G401 (cell line): ENCODE measurements at places on chromosomes 12 and 14. TPM values are rescaled to one million over a fixed set of nuclear protein-coding genes. Genes with fewer than 3 reads are reported as not detected.

Gene TAS2R9
- total RNA-seq, result not detected in 2 replicates

GRCh38 chr12:104707194-104707593, 250.4 kb downstream of the CHST11 start:
- no peak for DNase-seq

Gene JAG2
- total RNA-seq, result 8.6 and 17.2 TPM in 2 replicates

Gene OAS2
- not detected in 2 replicates for total RNA-seq

- DNase-seq, result no peak
These were observed 111.9 kb upstream of the DDHD1 start for GRCh38 chr14:53265025-53265424.

DNA sequence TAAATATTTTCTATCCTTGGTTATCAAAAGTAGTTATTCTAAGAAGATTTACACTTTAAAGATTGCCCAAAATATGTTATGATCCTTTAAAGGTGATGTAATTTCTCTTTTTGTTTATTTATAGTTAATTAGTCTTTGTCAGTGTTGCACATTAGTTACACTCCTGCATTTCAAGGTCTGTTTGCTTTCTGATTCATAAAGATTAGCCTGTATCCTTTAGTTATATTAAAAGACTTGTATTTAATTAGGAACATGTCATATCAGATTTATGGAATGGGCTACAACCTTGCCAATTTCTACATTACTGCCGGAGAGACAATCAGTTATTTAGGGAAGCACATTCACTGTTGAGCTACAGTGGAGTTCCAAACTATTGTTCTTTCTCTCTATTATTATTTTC, 3.5 kb downstream of the EPYC start:
- DNase-seq, result no peak

Gene SLCO1A2
- not detected in 2 replicates for total RNA-seq

Gene BBOF1
- 2.5 and 4.5 TPM in 2 replicates for total RNA-seq

DNA sequence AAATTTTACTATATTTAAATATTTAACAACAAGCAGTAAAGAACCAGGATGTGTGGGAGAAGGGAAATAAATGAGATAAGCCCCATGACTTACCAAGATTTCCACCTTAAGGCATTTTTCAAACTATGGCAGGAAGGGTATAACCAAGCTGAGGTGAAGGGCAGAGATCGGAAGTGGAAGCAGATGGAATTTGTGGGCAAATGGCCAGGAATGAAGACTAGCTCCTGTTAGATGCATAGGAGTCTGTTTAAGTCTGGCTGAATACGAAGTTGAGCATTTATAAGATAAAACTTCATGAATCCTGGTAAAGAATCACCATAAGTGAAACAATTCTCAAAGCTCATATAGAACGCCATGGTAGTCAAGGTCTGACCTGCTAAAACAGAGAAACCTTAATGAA, 163.5 kb downstream of the DIO2 start:
- peak; percentile 90 for DNase-seq

DNA sequence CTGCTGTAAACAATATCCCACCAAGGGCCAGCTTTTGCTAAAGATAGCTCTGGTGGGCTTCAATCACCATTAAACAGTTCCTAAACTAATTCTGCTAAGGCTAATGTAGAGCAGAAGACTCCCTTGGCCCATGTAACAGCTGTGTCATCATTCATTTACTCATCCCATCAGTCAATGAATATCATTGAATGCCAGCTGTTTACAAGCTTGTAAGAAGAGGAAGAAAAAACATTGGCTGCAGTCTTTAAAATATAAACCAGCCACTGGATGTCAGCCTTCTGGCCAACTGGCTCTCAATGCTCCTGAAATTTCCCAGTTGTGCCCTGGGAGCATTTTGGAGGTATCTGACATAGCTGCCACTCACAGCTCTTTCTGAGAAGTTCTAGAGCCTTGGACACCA, 18.0 kb upstream of the MAP3K9 start:
- no peak for DNase-seq

GRCh38 chr12:69698054-69698453, 1.0 kb downstream of the BEST3 start:
- no peak for DNase-seq

Gene DIO2
- not detected in 2 replicates for total RNA-seq

- DNase-seq, result peak; percentile 88
These were observed 334.0 kb downstream of the BTG1 start for GRCh38 chr12:91811481-91812287.

GRCh38 chr14:90398315-90398839, 1.5 kb downstream of the CALM1 start:
- peak; percentile 47 for DNase-seq

DNA sequence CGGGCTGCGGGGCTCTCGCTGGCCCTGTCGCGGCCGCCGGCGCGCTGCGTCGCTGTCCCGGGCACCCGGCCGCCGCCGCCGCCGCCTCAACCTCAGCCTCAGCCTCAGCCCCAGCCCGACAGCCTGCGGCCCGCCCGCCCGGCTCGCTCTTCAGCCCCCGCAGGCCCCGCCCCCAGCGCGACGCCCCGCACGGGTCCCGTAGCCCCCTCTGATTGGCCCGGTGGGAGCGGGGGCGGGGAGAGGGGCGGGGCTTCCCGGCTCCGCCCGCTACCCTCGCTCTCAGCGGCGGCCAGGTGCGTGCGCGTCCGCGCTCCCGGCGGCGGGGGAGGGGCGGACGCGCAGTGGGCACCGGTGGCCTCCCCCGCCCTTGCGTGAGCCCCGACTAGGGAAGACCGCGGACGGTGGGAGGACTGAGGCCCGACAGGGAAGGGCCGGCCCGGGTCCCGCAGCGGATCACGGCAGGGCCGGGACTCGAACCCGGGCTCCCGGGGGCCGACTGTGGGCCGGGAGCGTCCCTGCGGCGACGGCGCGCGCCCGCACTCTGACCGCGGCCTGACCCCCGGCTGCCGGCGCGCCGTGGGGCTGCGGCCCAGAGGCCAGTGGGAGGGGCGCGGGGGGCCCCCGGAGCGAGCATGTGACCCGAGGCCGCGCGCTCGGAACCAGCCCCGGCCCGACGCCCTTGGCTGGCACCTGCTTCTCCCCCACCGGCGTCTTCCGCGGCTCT, at the start of gene PPP1R13B:
PPP1R13B (minus strand) TSS at position 125 of the 724 bp plus-strand sequence. CDS start 268 bp downstream, outside the sequence.
- DNase-seq, result peak; percentile 94

- no peak for DNase-seq
These were observed 178.7 kb downstream of the GXYLT1 start for GRCh38 chr12:41966001-41966400.

- DNase-seq, result no peak
These were observed 126.1 kb downstream of the SPTSSA start for GRCh38 chr14:34335968-34336367.

DNA sequence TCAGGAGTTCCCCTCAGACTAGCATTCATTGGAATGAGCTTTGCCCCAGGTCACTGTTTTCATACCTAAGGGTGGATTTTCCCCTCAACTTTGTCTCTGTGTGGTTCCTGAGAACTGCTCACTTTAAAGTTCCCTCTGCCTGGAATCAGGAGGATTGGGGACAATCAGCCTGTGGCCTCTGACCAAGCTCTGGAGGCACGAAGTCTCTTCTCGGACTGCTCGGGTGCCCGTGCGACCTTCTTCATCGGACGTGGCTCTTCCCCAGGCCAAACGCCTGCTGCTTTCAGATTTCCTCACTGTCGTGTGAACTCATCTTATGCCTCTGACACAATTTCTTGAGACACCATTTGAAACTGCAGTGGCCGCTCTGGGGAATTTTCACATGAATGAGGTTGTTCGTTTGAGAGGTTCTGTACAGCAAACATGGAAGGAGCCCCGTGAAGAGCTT, 153.7 kb upstream of the PZP start:
- no peak for DNase-seq

GRCh38 chr14:72026536-72026935, 94.3 kb downstream of the RGS6 start:
- no peak for DNase-seq

Gene SLC38A2
- 191 and 254 TPM in 2 replicates for total RNA-seq

Gene PLCZ1
- total RNA-seq, result not detected in 2 replicates

DNA sequence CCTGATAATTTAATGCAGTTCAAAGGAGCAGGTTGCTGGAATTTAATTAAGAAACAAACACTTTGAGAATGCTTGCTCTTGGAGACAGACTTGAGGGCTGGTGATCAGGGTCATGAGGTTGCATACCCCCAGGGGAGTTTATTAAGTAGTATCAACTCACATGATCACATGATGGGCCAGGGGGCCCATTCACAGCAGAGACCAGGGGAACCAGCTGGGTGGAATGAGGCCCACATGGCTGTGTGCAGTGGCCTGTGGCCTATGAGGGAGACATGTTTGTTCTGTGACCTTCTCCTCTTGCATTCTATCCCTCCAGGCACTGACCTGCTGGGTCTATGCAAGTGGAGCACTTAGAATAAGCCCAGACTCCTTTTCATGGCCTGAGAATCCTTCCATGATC, 266.6 kb upstream of the PWP1 start:
- DNase-seq, result no peak
